Pancreas (tissue), 10 donors: ENCODE measurements at places on chromosomes 12 and 14. TPM values are rescaled to one million over a fixed set of nuclear protein-coding genes. Genes with fewer than 3 reads are reported as not detected.

DNA sequence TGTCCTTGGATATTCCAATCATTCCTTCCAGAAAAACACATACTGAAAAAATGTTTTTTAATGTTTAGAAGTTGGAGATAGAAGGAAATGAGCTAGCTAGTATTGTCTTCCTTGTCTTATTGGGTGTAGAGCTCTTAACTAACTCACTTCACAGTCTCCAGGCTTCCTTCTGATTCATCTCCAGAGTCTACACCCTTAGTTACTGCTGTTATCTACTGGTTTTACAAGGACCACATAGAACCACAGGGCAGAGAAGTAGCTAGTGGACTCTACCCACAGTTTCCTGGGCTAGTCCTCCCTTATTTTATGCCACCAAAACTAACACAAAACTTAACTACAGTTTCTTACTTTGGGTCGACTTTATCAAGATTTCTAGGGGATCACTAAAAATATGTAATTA is 31.0 kb upstream of the DHRS4 start:
- no peak for DNase-seq

DNA sequence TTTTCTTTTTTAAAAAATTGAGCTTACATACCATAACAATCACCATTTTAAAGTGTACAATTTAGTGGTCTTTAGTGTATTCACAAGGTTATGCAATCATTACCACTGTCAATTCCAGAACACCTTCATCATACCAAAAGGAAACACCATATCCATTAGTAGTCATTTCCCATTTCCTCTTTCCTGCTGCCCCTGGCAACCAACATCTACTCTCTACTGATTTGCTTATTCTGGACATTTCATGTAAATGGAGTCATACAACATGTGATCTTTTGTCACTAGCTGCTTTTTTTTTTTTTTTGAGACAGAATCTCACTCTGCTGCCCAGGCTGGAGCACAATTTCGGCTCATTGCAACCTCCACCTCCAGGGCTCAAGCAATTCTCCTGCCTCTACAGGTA is 66.8 kb upstream of the CFL2 start:
- DNase-seq = no peak

- no peak for DNase-seq
These were observed 38.7 kb upstream of the DUSP6 start for GRCh38 chr12:89390802-89391673.

DNA sequence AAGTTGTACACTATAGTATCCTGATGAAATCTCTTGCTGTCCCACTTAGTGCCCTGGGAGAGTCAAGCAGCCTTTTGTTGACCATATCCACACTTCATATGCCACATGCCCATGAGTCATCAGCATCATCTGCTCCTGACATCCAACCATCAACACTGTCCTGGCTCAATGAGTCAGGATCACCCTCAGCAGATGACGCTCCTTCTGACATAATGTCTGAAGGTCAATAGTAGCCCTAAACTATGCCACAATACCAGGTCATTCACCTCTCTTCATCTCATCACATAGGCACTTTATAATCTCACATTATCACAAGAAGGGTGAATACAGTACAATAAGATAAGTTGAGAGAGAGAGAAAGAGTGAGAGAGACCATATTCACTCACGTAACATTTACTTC is 369.0 kb upstream of the FAR2 start:
- no peak for DNase-seq

GRCh38 chr14:22233377-22233776 is 355.6 kb downstream of the DAD1 start:
- DNase-seq = no peak

- DNase-seq = no peak
These were observed 1.8 kb upstream of the GCN1 start for GRCh38 chr12:120196363-120196762.

DNA sequence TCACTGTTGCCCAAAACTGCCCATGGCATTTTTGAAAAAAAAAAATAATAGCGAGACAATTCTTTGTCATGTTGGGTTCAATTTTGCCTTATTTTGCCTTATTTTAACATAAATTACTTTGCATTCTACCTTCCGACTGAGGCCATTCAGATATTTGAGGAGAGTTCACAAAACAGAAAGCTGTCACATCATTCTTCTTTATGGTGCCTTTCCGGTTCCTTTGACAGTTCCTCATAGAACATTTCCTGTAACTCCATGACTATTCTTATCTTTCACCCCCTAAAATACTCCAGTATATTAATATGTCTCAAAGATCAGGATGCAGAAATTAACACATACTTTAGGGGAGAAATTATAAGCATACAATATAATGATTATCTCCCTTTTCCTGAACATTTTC is 476.7 kb downstream of the NOVA1 start:
- no peak for DNase-seq

DNA sequence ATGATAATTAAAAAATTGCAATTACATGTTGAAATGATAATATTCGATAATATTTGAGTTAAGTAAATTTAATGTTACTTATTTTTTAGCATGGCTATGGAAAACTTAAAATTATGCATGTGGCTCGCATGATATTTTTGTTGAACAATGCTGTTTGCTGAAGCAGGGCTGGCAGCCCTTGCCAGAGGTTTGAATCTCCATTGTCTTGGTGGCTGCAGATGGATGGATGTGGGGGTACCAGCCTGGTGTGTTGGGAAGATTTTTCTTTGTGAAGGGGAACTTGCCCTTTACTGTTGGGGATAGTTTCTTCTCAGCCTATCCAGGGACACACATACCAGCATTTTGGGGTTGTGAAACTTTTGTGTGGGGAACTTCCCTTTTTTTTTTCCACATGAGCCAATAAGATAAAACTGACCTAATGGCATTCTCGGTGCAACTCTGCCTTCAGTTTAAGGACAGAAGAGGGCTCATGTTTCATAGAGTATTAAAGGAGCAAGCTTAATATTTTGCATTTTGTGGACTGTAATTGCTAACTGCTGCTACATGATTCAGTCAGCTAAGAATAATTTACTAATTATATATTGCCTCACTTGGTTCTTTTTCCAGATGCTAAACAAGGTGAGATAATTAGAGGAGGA is 8.8 kb downstream of the RASSF3 start:
- DNase-seq = no peak

GRCh38 chr14:64654246-64654900 is 49.9 kb upstream of the PLEKHG3 start:
- no peak for DNase-seq

GRCh38 chr12:109178532-109178931 is 62.1 kb downstream of the ACACB start:
- DNase-seq = no peak

GRCh38 chr12:53454707-53455106 is 2.8 kb downstream of the PCBP2 start:
- no peak for DNase-seq

GRCh38 chr12:106910202-106910601 is 45.5 kb upstream of the TMEM263 start:
- DNase-seq = no peak

DNA sequence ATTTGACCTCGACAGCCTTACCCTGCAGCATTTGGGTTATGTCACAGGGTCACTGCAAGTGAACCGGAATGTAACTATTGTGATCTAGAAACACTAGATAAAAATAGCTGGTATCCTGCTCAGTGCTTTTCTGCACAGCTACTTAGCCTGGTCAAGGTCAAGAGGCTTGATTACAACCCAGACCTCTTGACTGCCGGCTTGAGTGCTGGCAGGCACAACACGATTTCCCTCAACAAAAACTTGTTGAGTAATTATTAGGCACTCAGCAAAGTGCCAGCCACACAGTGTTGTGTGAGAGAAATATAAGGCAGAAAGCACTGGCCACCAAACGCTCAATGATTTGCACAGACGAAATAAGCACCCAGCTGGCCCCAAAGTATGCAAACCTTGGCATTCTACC is 156.7 kb downstream of the NUAK1 start:
- DNase-seq = no peak

- no peak for DNase-seq
These were observed 18.5 kb upstream of the PLA2G1B start for GRCh38 chr12:120346031-120346430.

DNA sequence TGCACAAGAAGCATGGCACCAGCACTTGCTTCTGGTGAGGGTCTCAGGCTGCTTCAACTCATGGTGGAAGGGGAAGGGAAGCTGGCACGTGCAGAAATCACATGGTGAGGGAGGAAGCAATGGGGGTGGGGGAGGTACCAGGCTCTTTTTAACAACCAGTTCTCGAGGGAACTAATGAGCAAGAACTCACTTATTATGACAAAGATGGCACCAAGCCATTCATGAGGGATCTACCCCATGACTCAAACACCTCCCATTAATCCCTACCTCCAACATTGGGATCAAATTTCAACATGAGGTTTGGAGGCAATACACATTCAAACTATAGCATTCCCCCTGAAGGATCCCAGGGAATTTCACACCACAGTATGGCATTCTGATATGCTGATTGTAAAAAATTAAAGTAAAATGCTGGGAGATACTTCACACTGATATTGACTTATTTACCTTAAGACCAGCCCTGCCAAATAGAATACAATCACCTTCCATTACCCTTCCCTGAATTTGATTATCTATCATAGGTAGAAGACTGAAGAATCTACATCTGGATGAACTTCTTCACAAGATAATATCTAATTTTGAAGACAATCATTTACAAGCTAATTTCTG is 201.7 kb upstream of the PLXNC1 start:
- DNase-seq = no peak

DNA sequence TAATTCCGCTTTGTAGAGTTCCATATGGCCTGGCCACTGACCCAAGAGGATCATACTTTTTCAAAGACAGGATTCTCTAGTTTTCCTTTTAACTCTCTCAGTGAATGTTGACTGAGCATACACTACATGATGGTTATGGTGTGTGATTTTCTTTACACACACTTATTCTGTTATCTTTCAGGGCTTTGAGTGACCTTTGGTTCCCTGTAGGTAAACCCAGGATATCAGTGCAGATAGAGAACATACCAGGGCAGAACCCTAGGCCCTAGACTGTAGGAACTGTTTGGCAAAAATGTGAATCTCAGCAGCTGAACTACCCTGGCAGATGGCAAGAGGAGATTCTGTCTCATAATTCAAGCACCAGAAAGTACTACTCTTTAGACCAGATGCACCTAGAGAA is 159.6 kb downstream of the KCNA5 start:
- DNase-seq = no peak

DNA sequence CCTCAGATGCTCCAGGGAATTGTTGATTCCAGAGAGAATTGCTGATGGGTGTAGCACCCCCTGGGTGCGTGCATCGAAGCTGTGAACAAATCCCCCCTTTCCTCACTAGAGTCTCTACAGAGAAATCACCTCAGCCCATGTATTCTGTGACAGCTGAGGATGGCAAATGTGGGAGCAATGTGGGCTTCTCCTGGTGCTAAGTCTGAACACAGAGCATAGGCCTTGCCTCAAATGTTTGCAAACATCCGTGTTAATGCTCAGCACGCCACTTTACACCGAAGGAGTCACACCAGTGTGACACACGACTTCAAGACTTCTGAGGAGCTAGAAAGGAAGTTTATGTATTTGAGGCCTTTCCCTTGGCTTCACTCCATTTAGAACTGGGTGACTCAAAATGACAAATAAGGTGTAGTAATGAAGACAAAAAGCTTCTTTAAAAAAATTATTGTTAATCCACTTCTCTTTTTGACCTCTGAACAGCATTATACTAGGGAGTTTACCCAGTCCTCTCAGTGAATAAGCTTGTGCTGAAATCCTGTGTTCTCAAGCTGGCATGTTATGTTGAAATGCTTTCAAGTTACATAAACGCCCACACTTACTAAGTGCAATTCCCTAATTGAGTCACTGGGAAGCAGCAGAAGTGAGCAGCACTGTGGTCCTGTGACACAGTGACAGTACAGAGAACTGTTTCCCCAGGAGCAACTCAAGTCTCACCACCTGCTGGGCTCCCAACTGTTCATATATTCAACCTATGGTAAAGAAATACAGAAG is 92.9 kb downstream of the FAR2 start:
- DNase-seq = no peak

GRCh38 chr12:117143008-117143532 is 43.9 kb upstream of the TESC start:
- DNase-seq = no peak

GRCh38 chr14:24298892-24299254 is 707 bp downstream of the DHRS1 start:
- no peak for DNase-seq

GRCh38 chr12:2295941-2296461 is 243.2 kb downstream of the CACNA1C start:
- no peak for DNase-seq

GRCh38 chr14:34229140-34229539 is 232.9 kb downstream of the SPTSSA start:
- no peak for DNase-seq

DNA sequence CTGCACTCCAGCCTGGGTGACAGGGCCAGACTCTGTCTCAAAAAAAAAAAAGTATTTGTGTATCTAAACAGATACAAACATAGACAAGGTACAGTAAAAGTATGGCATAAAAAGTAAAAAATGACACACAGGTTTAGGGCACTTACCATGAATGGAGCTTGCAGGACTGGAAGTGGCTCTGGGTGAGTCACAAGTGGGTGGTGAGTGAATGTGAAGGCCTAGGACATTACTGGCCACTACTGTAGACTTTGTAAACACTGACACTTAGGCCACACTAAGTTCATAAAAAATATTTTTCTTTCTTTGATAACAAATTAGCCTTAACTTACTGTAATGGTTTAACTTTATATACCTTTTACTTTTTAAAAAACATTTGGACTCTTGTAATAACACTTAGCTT is 38.0 kb upstream of the EIF5 start:
- DNase-seq = no peak

Gene GDF3
- polyA plus RNA-seq = not detected

Gene ACSS3
- 1.9 TPM for polyA plus RNA-seq

Gene ANGEL1
- 30.6 TPM for polyA plus RNA-seq

Gene IPO8
- 11.0 TPM for polyA plus RNA-seq

Gene SOX5
- polyA plus RNA-seq = 2.0 TPM

Gene C12orf60
- polyA plus RNA-seq = 0.89 TPM

Gene KRT79
- polyA plus RNA-seq = not detected

Gene PCNX1
- polyA plus RNA-seq = 5.0 TPM

Gene CEBPE
- polyA plus RNA-seq = not detected

Gene CCDC196
- 1.2 TPM for polyA plus RNA-seq
